ENCODE measurements at places on chromosomes 6 and 20.

DNA sequence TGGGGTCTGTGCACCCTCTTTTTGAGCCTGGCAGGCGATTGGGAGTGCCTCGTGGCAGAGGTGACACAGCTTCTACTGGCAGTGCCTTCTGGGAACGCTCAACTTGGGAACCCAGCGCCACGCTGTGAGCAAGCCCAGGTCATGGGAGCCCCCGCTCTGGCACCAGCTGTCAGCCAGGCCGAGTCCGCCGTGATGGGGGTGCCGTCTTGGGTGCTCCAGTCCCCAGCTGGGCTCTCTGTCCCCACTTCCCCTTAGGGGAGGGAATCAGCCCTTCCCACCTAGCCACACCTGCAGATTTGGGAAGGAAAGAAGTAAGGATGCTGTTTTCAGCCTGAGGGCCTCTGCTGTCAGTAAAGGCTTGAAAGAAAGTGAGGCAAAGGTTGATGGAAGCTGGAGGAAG is 31.0 kb upstream of the NTSR1 start:
- no peak for DNase-seq

DNA sequence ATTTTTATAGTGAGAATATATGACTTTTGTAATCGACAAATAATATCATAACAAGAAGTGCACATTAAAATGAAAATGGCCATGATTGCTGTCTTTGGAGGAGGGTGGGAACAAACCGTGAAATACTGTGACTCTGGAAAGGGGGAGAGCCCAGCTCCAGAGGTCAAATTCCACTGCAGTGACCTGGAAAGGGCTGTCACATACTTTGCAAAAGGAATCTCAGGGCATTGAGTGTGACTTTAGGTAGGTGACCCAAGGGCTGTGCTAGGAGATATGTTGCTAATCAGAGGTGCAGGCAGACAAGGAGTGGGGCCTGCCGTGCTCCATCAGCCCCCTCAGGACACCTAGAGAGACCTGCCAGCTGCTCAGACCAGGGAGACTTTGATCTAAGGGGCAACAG is 28.1 kb upstream of the BMP7 start:
- DNase-seq, result no peak

GRCh38 chr6:104885518-104886043 is 25.9 kb upstream of the HACE1 start:
- no peak for DNase-seq

DNA sequence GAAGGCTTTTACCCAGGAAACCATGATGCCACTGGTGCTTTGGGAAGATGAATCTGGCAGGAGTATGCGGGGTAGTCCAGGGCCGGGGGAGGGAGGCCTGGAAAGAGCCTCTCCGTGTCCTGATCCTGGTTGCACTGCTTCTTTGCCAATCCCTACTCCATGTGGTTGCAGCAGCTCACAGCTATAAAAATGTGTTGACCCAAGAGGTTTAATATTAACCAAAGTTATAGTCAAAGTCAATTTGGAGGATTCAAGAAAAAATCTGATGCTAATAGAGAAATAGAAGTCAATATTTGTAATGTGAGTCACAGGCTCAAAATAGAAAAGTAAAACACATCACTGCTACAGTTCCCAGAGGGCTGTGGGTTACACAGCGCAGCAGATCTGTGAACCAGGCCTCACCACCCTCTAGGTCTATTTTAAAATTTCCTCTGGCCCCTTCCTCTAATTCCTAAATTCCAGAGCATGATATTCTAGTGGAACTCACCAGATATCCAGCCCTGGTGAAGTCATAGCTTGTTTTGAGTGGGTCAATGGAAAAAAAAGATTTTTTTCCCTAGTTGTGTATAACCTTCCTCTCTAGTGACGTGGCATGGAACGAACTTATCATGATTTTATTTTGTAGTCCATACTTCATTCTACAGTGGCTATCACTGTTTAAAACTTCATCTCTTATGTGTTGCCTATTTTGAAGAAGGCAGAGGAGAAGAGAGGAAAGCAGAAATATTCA is 63.2 kb upstream of the BMP2 start:
- DNase-seq, result peak; percentile 79

DNA sequence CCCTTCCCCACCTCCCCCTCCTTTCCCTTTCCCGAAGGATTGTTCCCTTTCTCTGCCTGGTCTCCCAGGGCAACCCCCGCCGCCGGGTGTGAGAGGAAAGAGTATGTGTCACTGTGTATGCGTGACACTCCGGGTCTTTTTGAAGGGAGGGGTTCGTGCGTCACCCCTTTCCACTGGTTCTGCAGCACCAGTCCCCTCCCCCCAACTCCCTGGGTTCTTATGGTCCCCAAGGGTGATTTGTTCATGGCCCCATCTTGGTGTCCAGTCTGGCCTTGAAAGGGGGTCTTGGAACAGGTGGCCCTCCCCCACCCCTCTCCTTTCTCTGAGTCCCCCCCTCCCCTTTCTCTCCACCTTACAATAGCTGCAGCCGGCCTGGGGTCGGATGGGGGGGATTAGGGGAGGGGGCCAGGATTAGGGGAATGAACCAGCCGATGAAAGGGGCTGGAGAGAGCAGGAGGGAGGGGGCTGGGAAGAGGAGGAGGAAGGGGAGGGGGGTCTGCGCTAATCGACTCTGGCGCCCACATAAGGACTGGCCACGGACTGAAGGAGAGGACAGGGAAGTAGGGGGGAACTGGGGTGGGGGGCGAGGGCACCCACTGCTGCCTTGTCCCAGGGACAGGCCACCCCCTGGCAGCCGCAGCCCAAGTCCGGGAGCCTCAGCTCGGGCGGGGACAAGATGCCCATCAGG is 1.3 kb upstream of the RING1 start:
- DNase-seq, result peak; percentile 34

DNA sequence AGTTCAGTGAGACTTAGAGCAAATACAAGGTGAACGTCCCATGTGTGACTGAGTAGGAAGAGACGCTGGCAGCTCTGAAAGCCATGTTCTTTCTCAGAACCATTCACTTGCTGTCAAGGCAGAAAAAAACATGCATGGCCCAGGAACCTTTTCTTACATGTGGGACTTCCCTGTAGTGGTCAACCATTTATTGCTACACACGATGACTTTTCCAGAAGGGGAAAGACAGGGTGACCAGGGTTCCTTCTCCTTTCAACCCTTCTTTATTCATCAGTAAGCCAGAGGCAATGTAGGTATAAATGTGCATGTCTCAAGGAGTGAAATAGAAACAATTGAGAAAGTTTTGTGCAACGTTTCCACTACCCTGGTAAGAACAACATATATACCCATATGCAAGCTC is 189.0 kb downstream of the NFATC2 start:
- DNase-seq, result no peak

- no peak for DNase-seq
Observed at GRCh38 chr6:169008641-169009257, 244.9 kb downstream of the THBS2 start.

DNA sequence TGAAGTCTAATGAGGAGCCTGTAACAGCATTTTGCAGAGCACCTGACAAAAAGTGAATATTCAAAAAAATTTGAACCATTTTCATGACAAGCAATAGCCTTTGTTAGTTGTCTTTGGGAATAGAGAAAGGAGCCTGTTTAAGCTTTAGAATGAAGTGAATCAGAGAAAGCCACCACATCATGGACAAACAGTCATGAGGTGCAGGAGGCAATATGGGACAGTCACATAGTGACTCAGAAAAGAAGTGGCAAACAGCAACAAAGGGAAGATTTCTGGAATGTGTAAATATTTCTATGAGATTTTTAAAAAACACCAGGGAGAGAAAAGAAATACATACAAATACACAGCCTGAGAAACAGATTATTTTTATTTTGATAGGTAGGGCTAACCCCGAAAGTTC is 6.6 kb downstream of the KLHL31 start:
- DNase-seq, result no peak

DNA sequence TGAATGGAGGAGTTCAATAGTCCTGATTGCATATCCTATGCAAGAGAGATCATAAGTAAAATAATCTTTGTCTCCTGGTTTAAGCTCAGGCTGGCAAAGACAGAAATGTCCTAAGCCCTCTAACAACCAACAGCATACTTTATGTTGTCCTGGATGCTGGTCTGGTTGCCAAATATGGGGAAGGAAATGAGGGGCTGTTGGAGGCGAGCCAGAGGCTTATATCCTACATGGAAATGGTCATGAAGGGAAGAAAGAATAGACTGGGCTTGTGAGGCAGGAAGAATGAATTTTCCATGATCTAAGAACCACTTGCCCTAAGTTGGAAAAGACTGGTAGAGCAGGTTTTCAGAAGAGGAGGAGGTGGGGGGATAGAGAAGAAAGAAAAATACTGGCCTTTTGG is 237.1 kb downstream of the SMOC2 start:
- no peak for DNase-seq

DNA sequence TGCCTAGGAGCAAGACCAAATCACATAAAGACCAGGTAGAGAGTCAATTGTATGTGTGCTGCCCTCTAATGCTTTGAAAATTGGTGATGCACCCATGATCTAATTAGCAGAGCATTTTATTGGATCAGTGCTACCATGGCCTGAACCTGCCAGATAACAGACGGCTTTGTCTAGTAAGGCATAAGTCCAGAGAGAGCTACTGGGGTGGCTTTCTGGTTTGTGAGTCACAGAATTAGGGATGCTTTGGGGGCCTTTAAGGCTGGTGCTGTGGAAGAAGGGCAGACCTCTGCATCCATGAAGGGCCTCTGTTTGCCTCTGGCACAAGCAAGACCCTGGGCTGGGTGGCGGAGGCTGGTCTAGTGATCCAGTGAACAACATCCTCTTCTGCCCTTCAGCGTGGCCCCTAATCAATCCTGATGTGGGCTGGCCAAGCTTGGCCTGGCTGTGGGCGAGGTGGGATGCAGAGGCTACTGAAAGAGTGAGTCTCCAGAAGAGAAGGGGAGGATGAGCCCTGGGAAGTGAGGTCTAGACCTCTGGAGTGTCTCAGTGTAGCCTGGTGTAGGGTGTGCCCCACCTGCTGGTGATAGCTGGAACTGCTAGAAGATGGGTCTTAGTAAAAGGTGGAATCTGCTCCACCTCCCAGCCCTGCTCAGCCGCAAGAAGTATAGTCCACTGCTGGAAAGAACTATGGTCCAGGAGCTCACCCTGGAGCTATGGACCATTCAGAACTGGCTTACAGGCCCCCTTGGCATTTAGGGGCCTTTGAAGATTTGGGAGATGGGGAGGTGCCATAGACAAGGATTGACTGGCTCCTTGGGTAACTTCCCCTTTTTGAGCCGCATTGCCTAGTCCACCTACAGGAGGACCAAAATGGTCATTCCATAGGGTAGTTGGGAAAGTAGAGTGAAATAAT is 36.7 kb upstream of the AAR2 start:
- peak; percentile 73 for DNase-seq

DNA sequence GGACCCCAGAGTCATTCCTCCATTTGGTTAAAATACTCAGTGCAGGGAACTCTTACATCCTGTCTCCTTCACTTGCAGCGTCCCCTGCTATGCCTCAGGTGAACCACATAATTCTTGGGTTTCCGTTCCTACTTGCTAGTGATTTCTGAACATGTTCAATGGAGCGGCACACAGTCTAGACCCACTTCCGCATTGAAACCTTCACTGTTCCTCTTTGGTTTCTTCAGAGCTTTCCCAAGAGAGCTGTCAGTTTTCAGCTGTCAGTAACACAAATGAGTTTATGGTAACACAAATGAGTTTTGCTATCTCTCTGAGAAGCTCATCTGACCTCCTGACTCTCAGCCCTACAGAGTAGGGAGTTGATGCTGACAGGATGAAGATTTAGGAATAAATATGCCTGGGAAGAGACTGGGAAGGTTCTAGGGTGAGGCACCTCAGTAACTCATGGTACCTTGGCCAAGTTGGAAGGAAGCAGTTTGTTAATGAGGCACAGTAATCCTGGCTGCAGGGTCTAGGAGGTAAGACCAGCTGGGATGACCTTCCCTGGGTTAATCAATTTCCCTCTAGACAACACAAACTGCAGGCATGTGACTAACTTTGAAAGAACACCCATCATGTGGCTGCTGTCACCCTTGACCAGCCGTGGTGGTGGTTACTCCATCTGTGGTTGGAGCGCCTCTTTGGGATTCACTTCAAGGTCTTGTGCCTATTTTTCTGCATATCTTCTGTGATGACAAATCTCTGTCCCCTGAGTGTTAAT is 5.4 kb downstream of the SYS1 start:
- DNase-seq, result no peak

Measured in astrocyte of the spinal cord (primary cell).